ENCODE measurements at places on chromosomes 2 and 18.

- DNase-seq, result no peak
Measured at GRCh38 chr18:78898635-78899034, 81.0 kb upstream of the SALL3 start.

DNA sequence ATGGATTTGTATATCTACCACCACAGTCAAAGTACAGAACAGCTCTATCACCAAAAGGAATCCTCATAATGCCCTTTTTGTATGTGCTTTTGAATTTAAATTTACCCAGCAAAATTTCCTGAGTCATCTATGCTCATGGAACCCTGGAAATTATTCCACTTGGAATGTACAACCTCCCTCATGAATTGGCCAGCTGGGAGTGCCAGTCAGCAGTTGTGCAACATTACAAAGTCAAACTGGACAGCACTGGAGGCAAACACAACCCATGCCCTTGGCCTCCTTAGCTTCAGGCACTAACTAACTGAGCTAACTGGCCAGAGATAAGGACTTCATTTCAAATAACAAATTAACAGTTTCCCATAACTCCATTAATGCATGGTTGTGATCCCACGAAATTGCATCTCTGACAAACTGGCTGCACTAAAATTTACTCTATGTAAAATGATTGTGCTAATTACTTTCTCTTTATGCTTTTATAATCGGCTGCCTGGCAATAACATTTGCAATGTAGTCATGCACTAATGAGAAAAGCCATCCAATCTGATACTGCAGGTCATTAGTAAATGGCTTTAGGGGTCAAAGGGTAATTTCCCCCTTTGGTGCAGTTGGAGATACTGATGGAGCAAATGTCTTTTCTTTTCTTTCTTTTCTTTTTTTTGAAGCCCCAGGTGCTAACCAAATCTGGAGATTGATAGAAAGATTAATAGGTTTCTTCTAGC, 270.5 kb downstream of the ACTR3 start:
- no peak for DNase-seq

GRCh38 chr2:17940091-17940630, 61.7 kb downstream of the KCNS3 start:
- no peak for DNase-seq

GRCh38 chr2:58539973-58540372, 298.8 kb upstream of the FANCL start:
- no peak for DNase-seq

- no peak for DNase-seq
Measured at GRCh38 chr18:13514558-13514957, 211.8 kb downstream of the FAM210A start.

- DNase-seq, result no peak
Measured at GRCh38 chr2:216651351-216651881, 18.2 kb downstream of the IGFBP2 start.

DNA sequence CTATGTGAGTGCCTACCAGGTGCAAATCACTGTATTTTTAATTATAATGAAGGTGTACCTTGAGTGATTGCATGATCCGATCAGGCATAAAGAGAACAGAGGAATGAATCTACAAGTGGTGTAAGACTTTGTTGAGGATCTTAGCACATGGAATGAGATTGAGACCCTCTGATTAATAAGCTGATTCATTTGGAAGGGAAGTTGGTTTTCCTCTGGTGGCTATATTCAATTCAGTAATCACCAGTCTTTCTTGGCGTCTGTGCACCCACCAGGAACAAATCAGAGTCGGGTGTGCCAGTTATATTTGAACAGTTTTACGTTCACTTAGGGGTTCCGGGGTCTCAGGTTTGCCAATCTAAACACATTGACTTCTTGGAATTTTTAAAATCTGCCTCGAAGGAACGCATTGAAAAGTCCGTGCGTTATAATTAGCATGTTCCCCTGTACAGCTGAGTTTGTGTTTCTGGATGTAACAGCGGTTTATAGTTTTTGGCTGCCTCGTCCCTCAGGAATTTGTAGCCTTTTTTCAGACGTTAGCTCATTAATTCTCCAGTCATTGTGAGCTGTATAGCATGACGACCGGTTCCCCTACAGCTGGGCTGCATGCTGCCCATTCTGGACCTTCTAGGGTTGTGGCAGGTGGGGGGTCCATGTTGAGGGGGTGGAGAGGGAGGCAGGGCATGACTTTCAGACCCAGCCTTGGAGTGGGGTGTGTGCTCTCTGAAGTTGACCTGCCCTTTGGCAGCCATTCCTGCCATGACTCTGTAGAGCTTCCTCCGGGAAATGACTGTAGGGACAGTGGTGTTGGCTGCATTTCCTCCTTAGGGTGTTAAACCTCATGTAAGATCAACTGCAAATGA, 20.3 kb downstream of the MYO1B start:
- no peak for DNase-seq

GRCh38 chr18:3248062-3248657, 559 bp downstream of the MYL12A start:
- DNase-seq, result no peak

GRCh38 chr2:240436683-240437550, 1.5 kb downstream of the GPC1 start:
- DNase-seq, result no peak

- DNase-seq, result no peak
Measured at GRCh38 chr2:176464886-176465564, 195.8 kb downstream of the MTX2 start.

- no peak for DNase-seq
Measured at GRCh38 chr2:13666582-13667414, 950.1 kb downstream of the TRIB2 start.

DNA sequence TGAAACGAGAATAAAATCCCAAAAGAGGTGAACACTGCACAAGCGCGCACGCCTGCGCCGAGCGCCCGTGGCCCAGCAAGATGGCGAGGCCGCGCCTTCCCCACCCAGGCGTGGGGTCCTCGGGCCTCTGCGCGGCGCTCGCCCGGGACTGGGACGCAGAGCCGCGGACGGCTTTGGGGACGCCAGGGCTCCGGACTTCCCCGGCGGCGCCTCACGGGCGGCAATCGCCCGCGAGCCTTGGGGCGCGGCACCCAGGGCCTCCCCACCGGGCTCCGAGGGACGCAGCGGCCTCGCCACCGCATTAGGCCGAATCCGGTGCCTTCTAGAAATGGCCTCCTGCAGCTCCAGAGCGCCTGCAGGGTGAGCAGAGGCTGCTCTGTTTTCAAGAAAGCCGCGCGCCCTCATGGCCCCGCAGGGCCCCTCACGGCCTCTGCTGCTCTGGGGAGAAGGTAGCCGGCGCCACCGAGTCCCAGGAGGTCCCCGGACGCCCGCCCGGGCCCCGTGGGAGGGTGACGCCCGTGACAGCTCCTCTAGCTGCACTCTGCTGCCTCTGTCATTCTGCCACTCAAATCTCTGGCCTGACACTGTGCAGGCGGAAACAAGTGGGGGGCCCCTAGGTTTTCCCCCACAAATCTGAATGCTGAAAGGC, 35.9 kb upstream of the POMC start:
- no peak for DNase-seq

DNA sequence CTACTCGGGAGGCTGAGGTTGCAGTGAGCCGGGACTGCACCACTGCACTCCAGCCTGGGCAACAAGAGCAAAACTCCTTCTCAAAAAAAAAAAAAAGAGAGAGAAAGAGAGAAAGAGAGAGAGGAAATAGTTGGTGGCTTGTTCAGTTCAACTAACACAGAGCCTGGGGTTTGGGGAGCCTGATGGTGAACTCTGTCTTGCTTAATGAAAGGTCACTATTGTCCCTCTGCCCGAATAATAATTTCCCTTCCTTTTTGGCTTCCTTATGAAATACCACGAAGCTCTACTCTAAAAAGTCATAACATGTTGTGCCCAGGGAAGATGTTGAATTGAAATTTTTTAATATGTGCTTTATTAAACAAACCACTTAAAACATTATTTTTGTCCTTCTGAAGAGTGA, 17.3 kb downstream of the BCL2 start:
- DNase-seq, result no peak

DNA sequence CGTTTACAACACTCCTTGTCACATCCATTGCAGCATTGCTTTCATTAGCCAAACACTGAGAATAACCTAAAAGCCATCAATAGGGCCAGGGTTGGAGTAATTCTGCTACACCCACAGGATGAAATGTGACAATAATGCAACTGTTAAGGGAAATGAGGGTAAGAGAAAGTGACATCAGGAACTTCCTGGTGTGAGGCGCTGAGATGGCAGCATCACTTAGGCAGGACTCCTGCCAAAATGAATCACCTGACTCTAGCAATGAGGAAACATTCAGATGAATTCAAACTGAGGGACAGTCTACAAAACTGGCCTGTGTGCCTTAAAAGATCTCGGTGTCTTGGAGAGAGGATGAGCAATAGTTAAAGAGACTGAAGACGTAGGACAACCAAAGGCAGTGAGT, 115.6 kb upstream of the AGAP1 start:
- no peak for DNase-seq

GRCh38 chr2:220001751-220002150, 374.3 kb downstream of the SLC4A3 start:
- DNase-seq, result no peak

GRCh38 chr2:238320648-238321281, 447 bp downstream of the TRAF3IP1 start:
- no peak for DNase-seq

DNA sequence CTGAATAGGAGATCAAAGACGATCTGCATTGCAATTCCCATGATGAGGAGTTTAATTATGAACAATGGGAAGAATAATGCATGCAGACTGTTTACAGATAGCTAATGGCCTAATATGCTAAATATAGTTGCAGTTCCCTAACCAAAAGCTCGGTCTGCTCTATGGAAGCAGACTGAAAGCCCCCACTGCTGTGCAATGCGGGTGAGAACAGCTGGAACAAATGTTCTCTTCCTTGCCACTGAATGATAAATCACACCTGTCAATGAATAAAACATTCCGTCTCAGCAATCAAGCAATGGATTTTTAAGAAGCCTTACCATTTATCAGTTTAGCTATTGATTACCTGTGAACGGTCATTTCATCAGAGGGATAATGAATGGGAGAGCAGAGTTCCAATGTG, 704.5 kb upstream of the RAB6C start:
- DNase-seq, result no peak

Data from stimulated activated CD8-positive, alpha-beta memory T cell treated with anti-CD3 and anti-CD28 coated beads, Interleukin-4, amount 100 ng/mL, for 4 hours (primary cell).